ENCODE measurements at places on chromosomes 12 and 14.

DNA sequence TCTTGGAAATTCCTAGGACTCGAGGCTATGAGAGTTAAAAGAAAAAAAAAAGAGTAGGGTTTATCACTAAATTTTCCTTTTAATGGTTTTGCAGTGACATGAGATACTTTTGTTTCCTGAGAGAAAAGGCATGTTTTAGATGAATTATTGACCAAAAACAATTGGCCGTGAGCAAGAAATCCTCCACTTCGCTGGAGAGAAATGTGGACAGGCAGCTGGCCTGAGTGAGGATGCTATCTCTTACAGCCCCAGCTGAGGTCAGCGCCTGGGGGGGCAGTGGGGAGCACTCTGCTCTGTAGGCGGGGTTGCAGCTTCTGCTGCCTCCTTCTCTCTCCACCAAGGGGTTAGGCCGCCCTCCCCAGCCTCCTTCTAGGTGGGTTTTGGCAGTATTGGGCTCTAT is 54.7 kb downstream of the PRIMA1 start:
- no peak overlapping the region for H3K27ac ChIP-seq
- H3K27me3 ChIP-seq, result peaks cover 9% of the 10 kb centered on the region
- no peaks in the 10 kb centered on the region for H3K36me3 ChIP-seq
- no peak for DNase-seq

GRCh38 chr14:89131004-89131750 is 285.9 kb downstream of the FOXN3 start:
- H3K27me3 ChIP-seq, result peaks cover 4% of the 10 kb centered on the region
- H3K36me3 ChIP-seq, result peaks cover 5% of the 10 kb centered on the region
- H3K27ac ChIP-seq, result no peak overlapping the region
- DNase-seq, result no peak
- H3K4me1 ChIP-seq, result no peaks in the 10 kb centered on the region

- DNase-seq, result no peak
- H3K4me3 ChIP-seq, result no peak overlapping the region
- no peak overlapping the region for H3K27ac ChIP-seq
- peaks cover 75% of the 10 kb centered on the region for H3K36me3 ChIP-seq
- H3K4me1 ChIP-seq, result peaks cover 3% of the 10 kb centered on the region
Observed at GRCh38 chr14:21081521-21082142, 11.5 kb downstream of the ARHGEF40 start.

DNA sequence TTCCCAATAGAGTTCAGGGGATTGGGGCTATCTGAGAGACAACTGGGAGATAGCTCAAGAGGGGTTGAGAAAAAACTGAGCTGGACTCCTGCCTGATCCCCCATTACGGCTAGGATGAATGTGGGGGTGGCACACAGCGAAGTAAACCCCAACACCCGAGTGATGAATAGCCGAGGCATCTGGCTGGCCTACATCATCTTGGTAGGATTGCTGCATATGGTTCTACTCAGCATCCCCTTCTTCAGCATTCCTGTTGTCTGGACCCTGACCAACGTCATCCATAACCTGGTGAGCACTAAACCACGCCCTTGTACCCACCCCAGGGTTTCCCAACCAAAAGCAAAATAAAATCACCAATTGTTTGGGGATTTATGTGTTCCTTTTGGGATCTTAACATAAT is 1.0 kb downstream of the ORMDL2 start:
- peaks cover 37% of the 10 kb centered on the region for H3K36me3 ChIP-seq
- DNase-seq, result no peak
- no peaks in the 10 kb centered on the region for H3K27me3 ChIP-seq
- peaks cover 29% of the 10 kb centered on the region for H3K4me1 ChIP-seq

- no peak overlapping the region for H3K4me3 ChIP-seq
- H3K27me3 ChIP-seq, result peaks cover 21% of the 10 kb centered on the region
- DNase-seq, result no peak
- no peaks in the 10 kb centered on the region for H3K36me3 ChIP-seq
- H3K4me1 ChIP-seq, result peaks cover 27% of the 10 kb centered on the region
Observed at GRCh38 chr12:7090222-7090998, 1.8 kb downstream of the C1R start.

GRCh38 chr12:102548543-102548942 is 68.2 kb upstream of the IGF1 start:
- no peak for DNase-seq
- no peak overlapping the region for H3K4me3 ChIP-seq
- peaks cover 3% of the 10 kb centered on the region for H3K27me3 ChIP-seq
- no peaks in the 10 kb centered on the region for H3K36me3 ChIP-seq
- H3K4me1 ChIP-seq, result no peaks in the 10 kb centered on the region

DNA sequence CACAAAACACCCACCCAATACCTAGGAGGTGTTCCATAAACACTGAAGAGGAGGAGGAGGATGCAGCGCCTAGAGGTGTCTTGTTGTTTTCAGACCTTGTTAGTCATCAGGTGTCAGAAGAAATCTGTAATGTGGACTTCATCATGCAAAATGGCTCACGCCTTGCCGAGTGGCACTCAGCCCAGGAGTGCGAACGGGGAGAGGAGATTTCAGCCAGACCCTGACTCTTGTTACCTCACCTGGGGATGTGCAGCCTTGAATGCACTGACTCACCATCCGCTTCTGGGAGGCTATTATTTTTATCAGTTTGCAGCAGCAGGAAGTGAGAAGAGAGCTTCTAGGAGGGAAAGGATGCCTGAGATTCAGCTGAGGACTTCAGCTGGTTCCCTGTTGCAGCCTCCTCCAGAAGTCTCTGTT is 48.2 kb upstream of the PLXNC1 start:
- no peak for DNase-seq
- peaks cover 10% of the 10 kb centered on the region for H3K4me1 ChIP-seq
- H3K27me3 ChIP-seq, result peaks cover 7% of the 10 kb centered on the region
- H3K36me3 ChIP-seq, result no peaks in the 10 kb centered on the region
- no peak overlapping the region for H3K4me3 ChIP-seq

DNA sequence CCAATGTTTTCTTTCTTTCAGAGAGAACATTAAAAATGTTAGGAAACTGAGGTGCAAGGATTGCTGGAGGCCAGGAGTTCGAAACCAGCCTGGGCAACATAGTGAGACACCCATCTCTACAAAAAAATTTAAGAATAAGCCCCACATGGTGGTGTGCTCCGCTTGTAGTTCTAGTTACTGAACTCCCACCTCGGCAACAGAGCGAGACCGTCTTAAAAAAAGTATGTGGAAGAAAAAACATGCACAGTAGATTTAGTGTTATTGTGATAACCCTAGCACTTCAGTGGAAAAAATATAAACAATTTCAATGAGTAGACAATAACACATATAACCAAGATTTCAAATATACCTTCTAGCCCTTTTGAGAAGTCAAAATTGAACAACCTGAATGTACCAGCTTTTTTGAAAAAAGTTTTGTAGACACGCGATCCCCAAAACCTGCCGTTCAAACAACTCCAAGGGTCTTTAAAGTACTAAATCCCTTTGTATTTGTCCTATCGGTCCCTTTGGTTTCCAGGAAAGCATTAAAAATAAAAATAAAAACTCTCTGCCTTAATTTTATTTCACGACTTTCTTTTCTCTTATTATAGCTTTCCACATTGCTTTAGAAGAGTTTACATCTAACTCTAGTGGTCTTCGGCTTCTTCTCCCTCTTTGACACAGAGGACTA is 1.0 kb upstream of the ANO6 start:
- peak overlapping the region; percentile 91 for H3K4me3 ChIP-seq
- H3K36me3 ChIP-seq, result peaks cover 8% of the 10 kb centered on the region
- DNase-seq, result no peak

DNA sequence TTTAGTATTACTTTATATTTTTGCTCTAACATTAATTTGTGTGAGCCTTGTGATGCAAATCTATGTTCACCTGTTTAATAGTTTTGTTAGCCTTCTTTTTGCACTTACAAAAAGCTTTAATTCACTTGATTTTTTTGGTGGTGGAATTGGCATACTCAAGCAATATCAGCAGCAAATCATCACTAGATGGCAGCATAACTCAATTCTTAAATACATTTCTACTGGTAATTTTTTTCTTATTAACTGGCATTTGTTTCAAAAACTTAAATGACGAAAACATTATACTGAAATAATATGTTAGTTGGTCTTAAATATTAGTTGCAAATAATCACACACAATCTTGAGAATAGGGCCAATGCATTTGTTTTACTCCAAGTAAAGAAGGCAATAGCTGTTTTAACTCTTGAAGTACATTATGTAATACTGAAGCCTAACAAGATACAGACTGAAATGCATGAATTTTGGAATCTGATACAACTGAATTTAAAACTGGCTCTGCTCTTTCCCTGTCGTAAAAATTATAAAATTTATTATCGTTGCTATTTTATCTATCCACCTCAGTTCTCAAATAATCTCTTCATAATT is 151.5 kb downstream of the ATXN7L3B start:
- no peak overlapping the region for H3K27ac ChIP-seq
- no peak for DNase-seq
- no peaks in the 10 kb centered on the region for H3K36me3 ChIP-seq
- H3K4me1 ChIP-seq, result peaks cover 25% of the 10 kb centered on the region

GRCh38 chr12:57552306-57552651 is 2.4 kb downstream of the KIF5A start:
- H3K4me3 ChIP-seq, result peak overlapping the region; percentile 60
- peaks cover 45% of the 10 kb centered on the region for H3K4me1 ChIP-seq
- H3K36me3 ChIP-seq, result no peaks in the 10 kb centered on the region
- DNase-seq, result no peak
- H3K27ac ChIP-seq, result no peak overlapping the region

DNA sequence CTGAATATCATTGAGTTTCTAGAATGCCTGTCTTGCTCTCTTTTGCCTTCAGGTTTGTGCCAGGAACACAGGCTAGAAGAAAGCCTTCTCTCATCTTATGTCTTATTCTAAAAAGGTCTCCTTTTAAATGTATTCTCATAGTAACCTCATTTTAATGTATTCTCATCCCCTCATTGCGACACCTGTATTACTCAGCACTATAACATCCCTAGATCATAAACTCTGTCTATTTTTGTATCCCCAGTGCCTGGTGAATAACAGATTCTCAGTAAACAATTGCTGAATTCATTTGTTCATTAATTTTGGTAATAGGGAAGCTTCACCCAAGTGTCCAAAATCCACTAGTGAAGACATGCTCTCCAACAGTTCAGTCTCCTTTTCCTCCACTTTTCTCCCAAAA is 8.8 kb upstream of the LRRK2 start:
- H3K4me1 ChIP-seq, result no peaks in the 10 kb centered on the region
- peaks cover 5% of the 10 kb centered on the region for H3K27me3 ChIP-seq
- H3K4me3 ChIP-seq, result no peak overlapping the region
- no peak for DNase-seq

- H3K4me3 ChIP-seq, result no peak overlapping the region
- peaks cover 62% of the 10 kb centered on the region for H3K27me3 ChIP-seq
- peaks cover 13% of the 10 kb centered on the region for H3K4me1 ChIP-seq
Observed at GRCh38 chr14:95458459-95458858, 58.0 kb downstream of the SYNE3 start.

GRCh38 chr14:80658155-80658554 is 283.4 kb downstream of the CEP128 start:
- no peak overlapping the region for H3K27ac ChIP-seq
- peaks cover under 1% of the 10 kb centered on the region for H3K36me3 ChIP-seq
- no peaks in the 10 kb centered on the region for H3K4me1 ChIP-seq
- DNase-seq, result no peak

DNA sequence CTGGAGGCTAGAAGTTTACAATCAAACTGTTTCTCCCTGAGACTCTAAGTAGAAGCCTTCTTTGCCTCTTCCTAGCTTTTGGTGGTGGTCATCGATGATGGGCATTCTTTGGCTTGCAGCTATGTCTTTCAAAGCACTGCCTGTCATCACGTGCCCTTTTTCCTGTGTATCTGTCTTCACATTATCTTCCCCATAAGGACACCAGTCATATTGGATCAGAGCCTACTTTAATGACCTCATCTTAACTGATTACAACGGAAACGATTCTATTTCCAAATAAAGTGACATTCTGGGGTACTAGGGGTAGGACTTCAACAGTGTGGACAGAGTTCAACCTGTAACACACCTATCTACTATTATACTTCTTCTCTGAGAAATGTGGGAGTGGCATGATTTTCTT is 31.1 kb upstream of the IFNG-AS1 start:
- DNase-seq, result no peak
- no peaks in the 10 kb centered on the region for H3K36me3 ChIP-seq
- H3K27ac ChIP-seq, result no peak overlapping the region
- H3K4me1 ChIP-seq, result no peaks in the 10 kb centered on the region
- H3K27me3 ChIP-seq, result peaks cover 7% of the 10 kb centered on the region

- peaks cover 5% of the 10 kb centered on the region for H3K4me1 ChIP-seq
- H3K27ac ChIP-seq, result no peak overlapping the region
- no peak overlapping the region for H3K4me3 ChIP-seq
- H3K27me3 ChIP-seq, result peaks cover 6% of the 10 kb centered on the region
Observed at GRCh38 chr12:15558915-15559528, 230.2 kb downstream of the EPS8 start.

DNA sequence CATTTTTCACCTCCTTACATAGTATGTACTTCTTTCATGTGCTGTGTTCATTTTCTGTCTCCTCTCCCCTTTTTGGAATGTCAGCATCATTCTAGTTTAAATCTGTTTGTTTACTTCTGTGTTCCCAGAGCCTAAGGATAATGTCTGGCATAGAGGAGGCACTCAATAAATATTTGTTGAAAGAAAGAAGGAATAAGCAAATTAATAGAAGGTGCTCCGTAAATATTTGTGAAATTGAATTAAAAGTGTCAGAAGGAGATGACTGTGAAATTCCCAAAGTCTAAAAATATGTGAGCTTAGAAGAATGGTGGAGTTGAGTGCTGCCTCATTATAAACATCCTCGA is 3.3 kb upstream of the CDKN1B start:
- peaks cover 17% of the 10 kb centered on the region for H3K27me3 ChIP-seq
- peaks cover 42% of the 10 kb centered on the region for H3K4me1 ChIP-seq
- DNase-seq, result no peak
- peaks cover 2% of the 10 kb centered on the region for H3K36me3 ChIP-seq
- no peak overlapping the region for H3K27ac ChIP-seq
- peak overlapping the region; percentile 77 for H3K4me3 ChIP-seq

GRCh38 chr14:24481622-24482324 is 26.3 kb downstream of the CMA1 start:
- no peak overlapping the region for H3K27ac ChIP-seq
- peaks cover 5% of the 10 kb centered on the region for H3K27me3 ChIP-seq
- DNase-seq, result peak; percentile 74
- H3K36me3 ChIP-seq, result peaks cover 6% of the 10 kb centered on the region
- no peaks in the 10 kb centered on the region for H3K4me1 ChIP-seq

GRCh38 chr14:88299865-88300530 is 23.1 kb downstream of the KCNK10 start:
- H3K4me3 ChIP-seq, result no peak overlapping the region
- no peak for DNase-seq
- H3K27ac ChIP-seq, result no peak overlapping the region
- H3K27me3 ChIP-seq, result peaks cover 35% of the 10 kb centered on the region
- no peaks in the 10 kb centered on the region for H3K4me1 ChIP-seq

DNA sequence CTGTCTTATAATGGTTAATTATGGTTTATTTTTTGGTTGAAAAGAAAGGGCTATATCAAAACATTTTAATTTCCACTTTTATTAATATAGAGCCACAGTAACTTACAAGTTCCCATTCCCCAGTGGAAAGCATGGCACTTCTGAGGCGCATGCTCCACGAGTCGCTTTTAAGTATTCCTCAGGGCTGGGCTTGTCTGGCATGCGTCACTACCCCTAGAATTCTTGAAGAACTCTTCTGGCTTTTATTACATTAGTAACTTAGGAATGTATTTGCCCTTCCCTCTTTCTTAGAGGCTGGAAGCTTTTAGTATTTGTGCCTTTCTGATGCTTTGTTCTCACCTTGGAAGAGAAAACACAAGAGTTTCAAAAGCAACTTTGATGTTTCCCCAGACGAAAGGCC is 81.1 kb downstream of the ESR2 start:
- no peaks in the 10 kb centered on the region for H3K4me1 ChIP-seq
- no peak overlapping the region for H3K4me3 ChIP-seq
- no peak overlapping the region for H3K27ac ChIP-seq
- no peaks in the 10 kb centered on the region for H3K27me3 ChIP-seq

All from nephron progenitor cell (in vitro differentiated cells).